ENCODE measurements at places on chromosomes 13 and 19.

GRCh38 chr19:46728693-46729339, 11.9 kb upstream of the PRKD2 start:
- no peak for DNase-seq

DNA sequence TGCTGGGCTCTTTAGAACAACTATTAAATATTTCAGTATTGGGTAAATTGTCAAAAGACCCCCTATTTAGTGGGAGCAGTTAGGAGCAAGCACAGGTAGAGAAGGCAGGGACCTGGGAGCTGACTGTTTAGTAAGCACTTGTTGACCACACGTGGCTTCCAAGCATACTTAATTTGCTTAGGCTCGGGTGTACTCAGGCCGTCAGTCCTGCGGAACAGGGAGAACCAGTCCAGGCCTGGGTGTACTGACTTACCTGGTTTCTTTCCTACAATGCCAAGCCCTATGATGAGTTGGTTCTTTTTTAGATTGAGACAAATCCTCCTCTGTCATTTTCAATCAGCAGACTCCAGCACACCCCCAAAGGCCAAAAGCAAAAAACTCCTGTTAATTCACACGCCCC, 90.0 kb downstream of the WDFY2 start:
- DNase-seq = no peak

- no peak for DNase-seq
Observed at GRCh38 chr13:23570099-23570920, at the start of gene TNFRSF19. TSS of gene TNFRSF19 (plus strand) at chr13:23570412. CDS start at chr13:23590184, 19,772 bp downstream.

DNA sequence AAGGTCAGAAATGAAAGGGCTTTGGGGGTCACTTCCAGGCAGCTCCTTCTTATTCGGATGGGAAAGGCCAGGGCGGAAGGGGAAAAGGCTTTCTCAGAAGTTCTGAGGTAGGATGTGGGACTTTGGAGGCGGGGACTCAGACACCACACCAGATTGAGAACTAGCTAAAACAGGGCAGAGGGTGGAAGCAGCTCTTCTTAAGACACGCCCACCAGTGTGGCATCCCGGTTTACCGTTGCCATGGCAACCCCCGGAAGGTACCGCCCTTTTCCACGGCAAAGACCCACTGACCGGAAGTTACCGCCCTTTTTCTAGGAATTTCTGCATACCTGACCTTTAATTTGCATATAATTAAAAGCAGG, 3.8 kb upstream of the LILRA5 start:
- no peak for DNase-seq

DNA sequence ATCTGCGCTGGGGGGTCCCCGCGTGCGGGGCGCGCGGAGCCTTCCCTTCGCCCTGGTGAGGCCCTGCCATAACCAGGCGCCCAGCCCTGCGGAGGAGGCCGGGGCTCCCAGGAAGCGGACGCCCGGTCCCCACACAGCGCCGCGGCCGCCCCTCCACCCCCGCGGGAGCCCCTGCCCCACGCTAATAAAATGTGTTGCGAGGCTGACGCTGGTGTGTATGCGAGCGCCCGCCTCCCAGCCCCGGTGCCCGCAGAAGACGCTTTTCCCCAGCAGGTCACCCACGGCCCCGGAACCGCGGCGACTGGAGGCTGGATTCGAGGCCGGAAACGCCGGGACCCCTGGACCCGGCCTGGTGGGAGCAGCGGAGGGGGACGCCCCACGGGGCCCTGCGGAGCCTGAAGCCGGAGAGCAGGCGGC, 12.1 kb upstream of the CDC34 start:
- DNase-seq = no peak

DNA sequence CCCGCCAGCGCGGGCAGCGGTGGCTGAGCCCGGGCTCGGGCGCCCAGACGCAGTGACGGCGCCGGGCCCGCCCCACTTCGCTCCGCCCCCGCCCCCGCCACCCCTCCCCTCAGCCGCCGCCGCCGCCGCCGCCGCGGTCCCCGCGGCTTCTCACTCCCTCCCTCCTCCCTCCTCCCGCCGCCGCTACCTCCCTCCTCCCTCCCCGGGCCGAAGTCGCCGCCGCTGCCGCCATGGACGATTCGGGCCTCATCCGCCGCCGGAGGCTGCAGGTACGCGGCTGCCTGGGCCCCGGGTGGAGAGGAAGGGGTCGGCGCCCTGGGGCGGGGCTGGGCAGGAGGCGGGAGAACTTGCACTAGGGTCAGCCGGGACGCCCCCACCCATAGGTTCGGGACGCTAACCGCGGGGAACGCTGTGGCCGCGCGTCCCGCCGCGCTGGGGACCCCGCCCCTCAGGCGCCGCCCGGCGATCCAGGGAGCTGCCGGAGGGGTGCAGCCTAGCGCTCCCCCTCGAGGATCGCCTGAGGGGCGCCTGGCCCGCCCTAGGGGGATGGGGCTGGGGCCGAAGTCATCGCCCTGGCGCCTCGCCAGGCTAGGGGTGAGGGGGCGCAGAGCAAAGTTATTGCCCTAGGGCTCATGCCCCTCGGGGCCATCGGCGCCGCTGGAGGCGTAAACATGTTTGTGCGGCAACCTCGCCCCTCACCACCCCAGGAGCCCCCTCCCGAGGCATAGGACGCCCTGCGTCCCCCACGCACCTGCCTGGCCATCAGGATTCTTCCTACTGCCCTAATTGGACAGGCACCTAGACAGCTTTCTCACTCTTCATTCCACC, 427 bp downstream of the RTBDN start:
- no peak for DNase-seq

DNA sequence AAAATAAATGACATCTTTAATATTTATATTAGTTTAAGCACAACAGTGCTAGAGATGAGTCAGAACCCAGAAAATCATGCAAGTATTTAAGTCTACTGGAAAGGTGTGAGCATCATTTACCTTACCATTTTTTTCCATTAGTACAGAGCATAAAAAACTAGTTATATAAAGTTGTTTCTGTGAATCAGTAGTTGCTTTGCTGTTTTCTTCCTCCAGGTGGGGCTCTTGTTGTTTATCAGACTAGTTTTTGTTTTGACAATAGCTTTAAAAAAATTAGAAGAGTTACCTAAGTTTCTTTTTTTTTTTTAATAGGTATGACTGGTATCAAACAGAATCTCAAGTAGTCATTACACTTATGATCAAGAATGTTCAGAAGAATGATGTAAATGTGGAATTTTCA, 12.7 kb downstream of the SUGT1 start:
- no peak for DNase-seq

- no peak for DNase-seq
Observed at GRCh38 chr13:111216166-111216960, 101.3 kb downstream of the ARHGEF7 start.

DNA sequence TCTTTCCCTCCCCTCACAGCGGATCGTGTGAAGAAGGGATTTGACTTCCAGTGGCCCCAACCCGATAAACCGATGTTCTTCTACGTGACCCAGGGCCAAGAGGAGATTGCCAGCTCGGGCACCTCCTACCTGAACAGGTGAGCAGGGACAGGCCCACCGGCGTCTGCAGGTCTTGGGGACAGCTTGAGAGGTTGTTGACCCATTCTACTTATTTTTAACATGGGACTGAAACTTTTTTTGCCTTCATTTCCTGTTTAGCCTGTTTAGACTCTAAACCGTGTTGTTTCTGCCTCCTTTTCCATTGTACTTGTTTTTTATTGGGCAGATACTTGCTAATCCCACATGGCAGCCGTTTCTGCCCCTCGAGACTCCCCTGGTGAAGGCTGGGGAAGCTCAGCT, 28.5 kb downstream of the UPF1 start:
- no peak for DNase-seq

GRCh38 chr13:104953588-104953987, 1581.9 kb downstream of the EFNB2 start:
- DNase-seq = no peak

DNA sequence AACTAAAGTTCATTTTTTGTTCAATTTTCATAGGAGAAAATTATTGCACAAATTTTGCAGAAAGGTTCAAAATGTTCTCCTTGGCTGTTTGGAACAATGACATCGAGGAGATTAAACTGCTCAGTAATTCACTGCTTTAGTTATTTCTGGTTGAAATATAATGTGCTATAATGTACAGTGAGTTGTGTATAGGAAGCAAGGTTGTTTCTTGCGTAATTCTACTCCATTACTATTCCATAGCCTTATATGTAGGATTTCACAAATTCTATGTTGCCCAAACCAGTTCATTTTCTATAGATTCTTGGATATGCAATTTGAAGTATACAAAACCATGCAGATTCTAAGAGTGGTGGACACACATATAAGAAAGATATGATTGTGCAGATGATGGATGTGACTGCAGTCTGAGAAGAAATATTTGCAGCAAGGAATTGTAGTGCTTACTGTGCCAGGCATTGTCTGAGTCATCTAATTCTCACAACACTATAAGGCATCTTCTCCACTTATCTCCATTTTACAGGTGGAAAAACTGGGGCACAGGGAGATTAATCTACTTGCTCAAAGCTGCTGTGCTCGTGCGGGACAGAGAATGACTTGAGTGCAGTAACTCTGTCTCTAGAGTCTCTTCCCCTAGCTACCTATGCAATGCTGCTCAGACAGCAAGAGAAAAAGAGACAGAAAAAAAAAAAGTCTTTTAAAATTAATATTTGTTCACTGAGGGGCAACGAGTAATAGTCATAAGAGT, 515.5 kb downstream of the MYO16 start:
- no peak for DNase-seq

DNA sequence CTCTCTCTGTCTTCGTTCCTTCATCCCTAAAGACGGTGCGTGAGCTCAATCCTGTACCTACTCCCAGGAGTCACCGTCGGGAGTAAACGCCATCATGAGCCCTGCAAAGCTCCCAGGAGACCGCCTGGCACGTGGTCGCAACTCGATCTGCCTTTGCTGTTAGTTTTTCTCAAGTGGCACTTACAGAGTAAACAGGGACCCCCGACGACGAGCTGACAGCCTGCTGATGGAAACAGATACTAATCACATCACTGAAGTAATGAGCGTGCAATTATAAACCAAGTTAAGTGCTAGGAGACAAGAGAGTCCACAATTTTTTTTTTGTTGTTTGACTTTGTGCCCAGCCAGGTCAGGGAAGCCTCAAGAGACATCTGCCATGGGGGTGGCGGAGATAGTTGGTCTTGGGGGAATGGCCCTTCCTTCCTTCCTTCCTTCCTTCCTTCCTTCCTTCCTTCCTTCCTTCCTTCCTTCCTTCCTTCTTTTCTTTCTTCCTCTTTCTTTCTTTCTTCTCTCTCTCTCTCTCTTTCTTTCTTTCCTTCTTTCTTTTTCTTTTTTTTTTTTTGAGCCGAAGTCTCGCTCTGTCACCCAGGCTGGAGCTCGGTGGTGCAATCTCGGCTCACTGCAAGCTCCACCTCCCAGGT, 23.6 kb downstream of the CACNG6 start:
- DNase-seq = no peak

GRCh38 chr19:50414864-50415660, 3.7 kb upstream of the SPIB start:
- DNase-seq = no peak

- DNase-seq = no peak
Observed at GRCh38 chr13:83865161-83866137, 16.8 kb downstream of the SLITRK1 start.

DNA sequence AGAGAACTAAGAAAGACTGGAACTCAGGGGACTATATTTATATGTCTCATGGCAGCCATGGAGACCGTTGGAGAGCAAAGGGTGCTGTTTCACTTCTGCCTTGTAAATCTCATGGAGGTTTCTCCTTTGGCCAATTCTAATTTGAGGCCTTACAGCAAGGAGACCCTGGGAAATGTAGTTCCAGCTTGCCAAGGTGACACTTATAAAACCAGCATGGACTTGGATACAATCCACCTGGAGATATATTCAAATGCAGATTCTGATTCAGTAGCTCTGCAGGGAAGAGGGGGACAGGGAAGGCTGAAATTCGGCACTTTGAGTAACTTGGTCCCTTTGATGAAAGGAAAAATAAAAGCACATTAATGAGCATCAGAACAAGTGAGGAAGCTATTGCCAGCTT, 90.0 kb downstream of the OXGR1 start:
- DNase-seq = no peak

DNA sequence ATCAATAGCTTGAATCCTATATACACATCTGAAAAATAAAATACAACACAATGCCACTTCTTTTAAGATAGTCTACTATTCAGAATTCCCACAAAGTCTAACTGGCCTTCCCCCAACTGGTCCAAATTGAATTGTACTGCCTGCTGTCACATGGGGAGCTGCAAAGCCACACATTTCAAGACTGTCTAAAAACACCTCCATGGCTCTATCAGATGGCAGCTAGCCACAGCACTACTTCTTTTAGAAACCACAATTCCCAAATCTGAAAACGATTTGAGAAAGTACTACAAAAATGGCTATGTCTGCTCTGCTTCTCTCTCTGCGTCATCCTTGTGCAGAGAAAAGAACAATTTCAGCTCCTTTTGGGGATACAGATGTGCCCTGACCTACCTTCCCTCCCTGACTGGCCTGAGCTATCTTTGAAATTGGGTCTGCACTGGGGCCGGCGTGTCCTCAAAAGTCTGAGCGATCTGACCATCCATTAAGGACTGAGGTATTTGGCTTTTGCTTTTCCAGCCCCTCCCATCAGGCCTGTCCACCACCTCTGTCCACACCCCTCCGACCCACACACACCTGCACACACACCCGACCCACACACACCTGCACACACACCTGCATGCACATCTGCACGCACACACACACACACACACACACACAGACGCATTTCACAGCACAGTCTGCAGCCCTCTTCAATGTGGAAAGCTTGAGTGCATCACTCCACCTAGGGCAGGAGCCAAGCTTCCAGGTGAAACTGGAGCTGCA, 68.6 kb upstream of the IPO5 start:
- DNase-seq = no peak

GRCh38 chr19:5880604-5881078, 10.3 kb upstream of the FUT5 start:
- no peak for DNase-seq

- no peak for DNase-seq
Observed at GRCh38 chr13:101916775-101917474, 464.4 kb downstream of the ITGBL1 start.

DNA sequence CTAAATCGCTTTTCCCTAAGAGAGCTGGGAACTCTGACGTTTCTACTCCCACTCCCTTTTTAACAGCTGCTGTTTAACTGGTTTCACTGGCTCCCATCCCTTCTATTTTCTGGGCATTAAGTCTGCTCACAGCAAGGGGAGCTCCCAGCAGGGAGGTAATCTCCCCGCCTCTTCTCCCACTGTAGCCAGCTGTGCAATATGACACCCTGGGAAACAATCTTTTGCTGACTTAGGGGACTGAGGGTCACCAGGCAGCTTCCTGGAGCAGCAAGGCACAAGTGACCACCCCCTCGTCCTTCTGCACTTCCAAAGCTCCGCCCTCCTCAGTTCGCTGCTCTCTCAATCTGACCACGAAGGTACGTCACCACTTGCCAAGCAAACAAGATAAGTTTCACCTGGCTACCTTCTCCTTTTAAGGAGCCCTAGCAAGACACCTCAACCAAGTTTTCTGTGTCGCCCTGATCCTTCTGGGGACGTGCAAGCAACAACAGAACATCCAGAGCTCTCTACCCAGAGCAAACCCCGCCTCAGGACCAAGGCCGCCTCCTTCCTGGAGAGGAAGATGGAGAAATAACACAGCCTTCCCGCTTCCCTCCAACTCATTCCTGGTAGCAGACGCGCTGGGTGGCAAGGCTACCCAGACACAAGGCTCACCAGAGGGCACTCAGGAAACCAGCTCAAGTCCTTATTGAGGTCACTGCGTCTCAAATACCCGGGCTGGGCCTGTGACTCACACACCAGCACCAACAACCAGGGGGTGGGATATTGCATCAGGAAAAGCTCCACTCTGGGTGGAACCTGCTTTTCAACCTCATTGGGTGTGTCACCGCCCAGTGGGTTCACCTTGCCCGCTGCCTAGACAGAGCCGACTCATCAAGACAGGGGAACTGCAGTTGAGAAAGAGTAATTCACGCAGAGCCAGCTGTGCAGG, 92.4 kb downstream of the STK24 start:
- DNase-seq = peak; percentile 53

Data from Panc1 (cell line).